Skeletal muscle cell (primary cell): ENCODE measurements at places on chromosomes 3 and 15.

- DNase-seq, result no peak
These were observed 25.0 kb downstream of the CRYGS start for GRCh38 chr3:186519021-186519658.

DNA sequence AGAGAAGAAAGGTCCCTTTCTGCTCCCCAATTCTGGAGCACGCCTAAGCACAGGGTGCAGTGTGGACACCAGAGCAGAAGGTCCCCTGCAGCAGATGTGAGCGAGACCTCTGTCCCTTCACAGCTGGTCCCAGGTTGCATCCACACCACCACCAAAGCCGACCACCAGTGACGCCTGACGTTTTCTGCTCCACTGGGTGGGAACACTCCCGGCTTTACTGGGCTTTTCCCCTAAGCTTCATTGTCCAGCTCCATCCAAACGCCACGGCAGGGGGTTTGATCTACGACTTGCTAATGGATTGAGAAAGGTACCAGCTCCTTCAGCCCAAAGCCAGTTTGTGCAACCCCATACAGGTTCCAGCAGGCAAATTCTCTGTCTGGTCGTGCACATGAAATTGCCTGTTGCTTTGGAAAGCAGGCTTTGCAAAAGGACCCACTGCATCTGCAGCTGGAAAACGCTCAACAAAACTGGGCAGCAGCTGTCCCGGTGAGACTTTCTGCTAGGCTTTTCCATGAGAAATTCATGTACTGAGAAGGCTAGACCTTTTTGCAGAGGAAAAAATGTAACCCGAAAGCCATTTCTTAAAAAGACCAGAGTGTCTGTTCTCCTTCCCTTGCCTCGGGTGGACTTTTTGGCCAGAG, 31.1 kb downstream of the ADAMTS17 start:
- no peak for DNase-seq

- no peak for DNase-seq
These were observed 28.8 kb upstream of the HDAC11 start for GRCh38 chr3:13451301-13451673.

- DNase-seq, result no peak
These were observed 204.8 kb upstream of the SLC2A2 start for GRCh38 chr3:171231361-171231760.

DNA sequence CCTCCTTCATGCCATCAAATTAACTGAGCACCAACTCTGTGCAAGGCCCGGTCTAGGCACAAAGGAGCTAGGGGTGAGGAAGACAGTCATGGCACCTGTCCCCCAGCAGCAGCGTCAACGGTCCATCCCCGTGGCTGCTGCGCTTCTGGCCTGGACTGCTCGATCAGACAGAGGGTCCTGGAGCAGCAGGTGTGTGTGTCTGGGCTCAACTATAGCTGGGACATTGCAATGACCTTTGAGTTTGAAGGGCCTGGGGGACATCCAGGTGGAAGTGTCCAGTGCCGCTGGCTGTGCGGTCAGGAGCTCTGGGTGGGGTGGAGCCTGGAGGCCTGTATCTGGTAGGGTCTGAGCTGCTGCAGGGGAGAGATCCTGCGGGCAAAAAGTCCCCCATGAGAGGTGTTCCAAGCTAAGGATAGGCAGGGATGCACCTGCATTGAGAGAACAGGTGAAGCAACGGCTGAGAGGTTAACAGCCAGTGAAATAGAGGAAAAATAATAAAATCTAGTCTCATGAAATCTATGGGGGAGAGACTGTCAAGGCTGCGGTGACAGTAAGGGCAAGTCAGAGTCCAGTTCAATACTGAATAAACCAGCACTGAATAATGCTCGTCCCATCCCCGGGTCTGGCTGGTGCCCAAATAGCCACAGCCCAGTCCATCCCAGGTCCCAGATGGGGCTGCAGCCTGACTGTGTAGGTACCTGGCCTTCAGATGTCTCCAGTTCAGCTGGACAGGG, 25.4 kb upstream of the SLC41A3 start:
- no peak for DNase-seq

DNA sequence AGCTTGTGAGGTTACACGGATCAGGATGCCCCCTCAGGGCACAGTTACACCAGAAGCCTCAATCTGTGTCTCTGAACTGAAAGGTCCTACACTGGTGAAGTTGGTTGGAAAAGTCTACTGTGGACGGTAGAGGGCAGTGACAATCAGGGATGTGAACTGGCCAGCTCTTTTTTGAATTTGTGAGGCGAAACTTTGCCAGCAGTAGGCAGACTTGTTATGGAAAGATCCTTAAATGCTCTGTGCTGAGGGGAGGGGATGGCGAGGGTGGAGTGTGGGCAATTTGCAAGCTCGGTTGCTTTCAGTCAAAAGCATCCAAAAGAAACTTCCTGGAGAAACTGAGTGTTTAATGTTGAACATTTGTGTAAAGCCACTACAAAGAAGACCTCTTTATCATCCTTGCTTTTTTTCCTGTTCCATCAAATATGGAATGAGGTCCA, 127.4 kb upstream of the ABHD17C start:
- no peak for DNase-seq

- no peak for DNase-seq
These were observed 28.7 kb downstream of the SPTSSB start for GRCh38 chr3:161342629-161343028.

DNA sequence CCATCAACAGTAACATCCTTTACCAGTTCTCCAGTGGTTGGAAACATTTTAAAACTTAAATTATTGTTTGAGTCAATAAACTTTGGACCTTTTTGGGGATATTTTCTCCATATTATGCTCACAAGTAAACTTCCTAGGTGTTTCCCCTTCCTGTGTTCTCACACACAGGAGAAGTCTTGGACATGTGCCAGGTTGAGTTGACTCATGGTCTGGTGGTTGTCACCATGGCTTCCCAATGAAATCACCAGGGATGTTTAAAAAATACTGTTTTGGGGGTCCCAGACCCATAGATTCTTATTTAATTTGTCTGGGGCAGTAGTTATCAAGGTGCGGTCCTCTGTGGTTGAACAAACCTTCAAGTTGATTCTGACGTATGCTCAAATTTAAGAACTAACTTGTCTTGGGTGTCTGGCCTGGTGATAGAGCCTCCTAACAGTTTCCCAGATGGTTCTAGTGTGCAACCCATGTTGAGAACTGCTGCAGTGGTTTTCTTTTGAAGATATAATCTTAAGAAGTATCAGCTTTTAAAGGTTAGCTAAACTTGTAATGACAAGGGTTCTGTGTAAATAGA, 291.8 kb downstream of the EDEM1 start:
- DNase-seq, result no peak

- DNase-seq, result no peak
These were observed 201.6 kb downstream of the EDEM1 start for GRCh38 chr3:5389057-5389456.

DNA sequence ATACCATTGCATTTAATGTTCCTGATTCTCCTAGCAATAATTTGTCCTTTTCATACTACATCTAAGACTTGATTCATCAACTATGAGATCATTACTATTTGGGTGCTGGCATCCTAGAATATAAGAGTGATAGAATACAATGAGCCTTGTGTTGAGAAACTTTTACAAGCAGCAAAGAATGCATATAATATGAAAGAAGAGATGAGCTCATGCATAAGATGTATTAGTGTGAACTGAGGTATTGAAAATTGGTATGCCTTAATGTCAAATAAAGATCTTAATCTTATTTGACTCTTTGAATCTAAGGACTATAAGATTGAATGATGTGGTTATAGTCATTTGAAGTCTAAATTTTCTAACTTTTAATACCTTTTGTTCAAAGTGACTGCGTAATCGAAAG, 220.0 kb upstream of the ARHGEF26 start:
- DNase-seq, result no peak

GRCh38 chr15:56102441-56102840, 109.0 kb upstream of the NEDD4 start:
- no peak for DNase-seq

GRCh38 chr15:75583701-75584100, 4.6 kb upstream of the PTPN9 start:
- no peak for DNase-seq

DNA sequence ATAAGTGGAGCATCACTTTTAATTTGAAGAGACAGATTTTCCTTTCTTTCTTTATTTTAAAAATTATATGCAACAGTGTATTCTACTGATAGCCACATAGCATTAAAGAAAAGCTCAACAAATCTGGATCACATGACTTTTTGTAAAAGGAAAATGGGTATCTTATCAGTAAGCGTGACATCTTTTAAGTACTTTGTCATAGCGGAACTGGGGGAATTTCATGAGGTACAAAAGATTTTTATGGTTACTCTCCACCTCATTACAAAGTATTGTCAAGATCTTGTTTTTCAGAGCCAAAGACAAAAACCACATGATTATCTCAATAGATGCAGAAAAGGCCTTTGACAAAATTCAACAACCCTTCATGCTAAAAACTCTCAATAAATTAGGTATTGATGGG, 219.6 kb upstream of the ZPLD1 start:
- no peak for DNase-seq

DNA sequence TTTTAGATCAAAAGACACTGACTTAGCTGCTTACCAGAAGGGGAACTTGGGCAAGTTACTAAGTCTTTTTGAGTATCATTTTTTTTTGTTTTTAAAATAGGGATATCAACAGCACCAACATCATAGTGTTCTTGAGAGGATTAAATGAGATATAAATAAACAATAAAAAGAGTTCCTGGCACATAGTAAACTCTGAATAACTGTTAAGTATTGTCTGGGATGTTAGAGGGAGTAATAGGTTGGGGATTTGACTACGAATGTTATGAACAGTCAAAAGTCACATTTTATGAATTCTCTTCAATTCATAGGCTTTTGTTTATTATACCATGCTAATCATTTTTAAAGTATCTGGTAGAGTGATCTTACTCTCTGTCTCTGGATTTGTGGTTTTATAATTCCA, 37.8 kb upstream of the FAH start:
- DNase-seq, result no peak

- no peak for DNase-seq
These were observed 4.2 kb downstream of the RHCG start for GRCh38 chr15:89492111-89492641.

DNA sequence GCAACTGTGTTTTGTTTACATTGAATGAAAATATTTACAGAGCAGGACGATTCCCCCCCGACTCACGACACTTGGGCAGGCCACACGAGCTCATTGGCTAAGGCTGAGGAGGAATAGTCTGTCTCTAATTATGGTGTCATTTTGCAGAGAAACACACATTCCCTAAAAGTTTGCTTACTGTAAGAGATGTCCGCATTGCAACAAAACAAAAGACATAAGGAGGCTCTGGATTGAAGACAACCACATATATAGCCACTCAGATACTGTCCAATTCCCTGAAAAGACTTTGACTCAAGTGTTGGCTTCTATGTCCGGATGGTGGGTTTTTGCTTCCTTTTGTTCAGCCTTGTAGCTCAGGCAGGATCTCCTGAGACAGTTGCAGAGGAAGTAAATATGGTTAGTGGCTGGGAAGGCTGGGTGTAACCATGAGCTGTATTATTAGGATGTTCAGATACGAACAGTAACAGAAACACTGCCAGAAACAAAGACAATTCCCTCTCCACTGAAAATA, 170.4 kb downstream of the KLHL25 start:
- no peak for DNase-seq

- no peak for DNase-seq
These were observed 70.4 kb downstream of the ST6GAL1 start for GRCh38 chr3:187000711-187001151.

DNA sequence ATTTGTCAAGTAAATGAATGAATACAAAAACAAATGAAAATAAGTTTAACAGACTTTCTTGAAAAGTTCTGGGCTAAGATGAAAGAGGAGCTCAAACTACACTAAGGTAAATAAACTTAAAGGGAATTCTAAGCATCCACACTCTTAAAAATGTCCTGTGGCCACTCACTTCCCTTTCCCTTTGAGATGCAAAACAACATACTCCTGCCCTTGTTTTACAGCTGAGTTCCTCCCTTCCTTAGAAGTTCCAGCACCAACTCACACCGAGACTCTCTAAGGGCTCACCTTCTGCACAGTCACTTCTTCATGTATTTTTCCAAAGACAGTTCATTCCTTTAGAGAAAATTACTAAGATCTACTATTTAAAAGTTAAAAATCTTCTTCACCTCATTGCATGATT, 123.3 kb upstream of the CMC1 start:
- DNase-seq, result no peak

- no peak for DNase-seq
These were observed 10.3 kb upstream of the RHO start for GRCh38 chr3:129518038-129518561.

DNA sequence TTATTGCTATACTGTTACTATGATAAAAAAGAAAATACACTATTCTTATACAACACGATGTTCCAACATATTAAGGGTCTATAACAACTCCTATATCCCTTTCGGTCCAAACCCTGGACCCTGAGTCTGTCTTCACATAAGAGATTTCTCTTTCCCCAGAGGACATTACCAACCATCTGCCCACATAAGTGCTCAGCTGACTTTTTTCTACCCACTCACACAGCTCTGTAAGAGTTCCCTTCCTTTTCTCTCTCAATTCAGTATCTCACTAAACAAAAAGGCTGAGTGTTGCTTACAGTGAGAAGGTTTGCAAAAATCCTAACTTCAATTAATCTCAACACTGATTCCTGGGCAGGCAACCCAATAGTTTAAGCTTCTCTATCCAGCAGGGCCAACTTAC, 30.5 kb downstream of the ITGB5 start:
- DNase-seq, result no peak

DNA sequence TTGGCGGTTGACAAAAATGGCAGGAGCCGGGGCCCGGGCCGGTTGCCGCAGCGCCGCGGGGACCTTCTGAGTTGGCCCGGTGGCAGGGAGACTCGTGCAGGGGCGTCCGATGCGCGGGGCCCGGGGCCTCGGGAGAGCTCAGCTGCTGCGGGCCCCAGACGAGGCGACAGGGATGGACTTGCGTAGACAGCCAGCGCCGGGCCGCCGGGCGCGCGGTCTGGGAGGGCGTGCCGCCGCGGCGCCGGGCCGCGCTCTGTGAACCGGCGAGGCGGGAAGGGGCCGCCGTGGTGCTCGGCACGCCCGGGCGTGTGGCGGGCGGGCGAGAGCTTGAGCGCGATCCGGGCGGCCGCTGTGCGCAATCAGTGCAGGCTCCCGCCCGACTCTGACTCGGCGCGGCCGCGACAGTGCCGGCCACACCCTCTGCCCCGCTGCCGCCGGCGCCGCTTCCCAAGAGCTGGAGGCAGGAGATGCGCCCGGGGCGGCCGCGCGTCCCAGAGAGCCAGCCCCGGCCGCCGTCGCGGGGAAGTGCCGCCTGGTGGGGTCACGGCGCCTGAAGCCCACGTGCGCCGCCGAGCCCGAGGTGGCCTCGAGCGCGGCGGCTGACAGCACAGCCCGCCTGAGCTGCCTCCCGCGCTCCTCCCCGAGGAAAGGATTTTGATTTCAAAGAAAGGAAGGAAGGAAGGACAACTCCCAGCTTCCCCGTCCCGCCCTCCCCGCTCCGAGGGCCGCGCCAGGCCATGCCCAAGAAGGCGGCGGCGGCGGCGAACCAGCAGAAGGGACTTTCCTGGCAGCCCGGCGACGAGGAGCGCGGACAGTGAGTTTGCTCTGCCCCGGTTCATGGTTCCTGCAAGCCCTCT, 657 bp downstream of the TLNRD1 start:
- DNase-seq, result no peak

DNA sequence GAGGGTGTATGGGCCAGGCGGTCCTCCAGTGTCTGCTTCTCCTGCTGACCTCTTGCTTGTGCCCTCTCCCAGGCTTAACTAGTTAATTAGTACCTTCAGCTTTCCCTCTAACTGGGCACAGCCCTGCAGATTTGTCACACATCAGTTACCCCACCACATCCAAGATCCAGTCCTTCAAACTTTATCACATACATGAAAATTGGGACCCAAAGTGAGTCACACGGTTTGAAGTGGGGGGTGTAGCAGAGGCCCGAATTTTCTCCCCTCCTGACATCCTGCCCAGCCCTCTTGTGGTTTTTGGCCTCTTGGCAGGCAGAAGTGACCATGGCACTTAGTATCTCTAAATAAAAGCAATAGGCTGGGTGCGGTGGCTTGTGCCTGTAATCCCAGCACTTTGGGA, 3.9 kb downstream of the MAPKAPK3 start:
- no peak for DNase-seq
